ENCODE measurements at places on chromosomes 4 and X. TPM values are rescaled to one million over a fixed set of nuclear protein-coding genes. Genes with fewer than 3 reads are reported as not detected.
A peak's percentile ranks its signal among the peaks of the same experiment; 100 is the strongest.

DNA sequence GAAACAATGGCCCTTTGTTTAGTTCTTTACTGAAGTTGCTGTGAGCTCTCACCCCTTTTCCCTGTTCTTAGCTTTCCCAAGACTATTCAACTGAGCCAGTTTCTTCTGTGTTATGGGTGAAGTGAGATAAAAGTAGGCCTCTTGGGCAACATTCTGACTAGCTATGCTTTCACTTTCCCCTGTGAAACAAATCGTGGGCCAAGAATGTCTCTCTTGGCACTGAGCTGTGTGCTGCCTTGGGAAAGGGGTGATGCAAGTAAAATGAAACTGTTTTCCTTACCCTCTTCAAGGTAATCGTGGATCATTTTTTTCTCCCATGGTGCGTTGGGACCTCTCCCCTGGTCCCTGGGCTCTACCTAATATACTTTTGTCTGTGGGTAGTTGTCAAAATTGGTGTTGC, 653.9 kb upstream of the MAGEB2 start:
- DNase-seq = no peak

DNA sequence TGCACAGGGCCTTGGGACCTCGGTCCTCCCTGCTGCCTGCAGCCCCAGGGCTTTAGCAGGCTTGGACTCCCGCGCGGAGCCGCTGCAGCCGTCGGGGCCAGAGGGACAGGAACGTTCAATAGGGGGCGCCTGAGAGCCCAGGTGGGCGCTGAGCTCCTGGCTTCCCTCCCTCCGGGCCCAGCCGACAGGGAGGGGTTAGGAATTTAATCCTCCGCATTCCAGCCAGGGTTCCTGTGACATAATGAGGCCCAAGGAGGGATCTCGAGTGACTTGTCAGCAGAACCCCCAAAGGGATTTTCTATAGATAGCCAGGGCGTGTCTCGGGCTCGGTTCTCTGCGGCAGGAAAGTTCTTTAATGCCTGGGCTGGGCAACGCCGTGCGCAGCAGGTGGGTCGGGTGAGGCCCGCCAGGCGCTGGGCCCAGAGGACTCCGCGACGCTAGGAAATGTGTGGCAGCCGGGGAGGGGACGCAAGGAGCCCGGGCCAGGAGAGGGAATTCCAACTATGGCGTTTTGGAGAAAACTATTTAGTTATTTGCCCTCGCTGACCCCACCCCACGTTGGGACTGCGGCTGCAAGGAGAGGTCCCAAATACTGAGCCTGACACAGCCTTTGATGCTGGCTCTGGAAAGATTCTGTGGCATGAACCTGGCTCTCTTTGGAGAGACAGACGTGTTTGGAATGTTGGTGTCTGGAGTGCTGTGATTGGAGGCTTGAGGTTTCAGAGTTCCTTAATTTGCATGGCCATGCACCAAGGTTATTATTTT, 285.2 kb upstream of the GATB start:
- DNase-seq = peak; percentile 28

GRCh38 chr4:72971572-72971971, 97.9 kb downstream of the COX18 start:
- DNase-seq = no peak

- no peak for DNase-seq
Measured at GRCh38 chrX:95678679-95679078, 1006.0 kb upstream of the DIAPH2 start.

- DNase-seq = no peak
Measured at GRCh38 chr4:169047956-169048355, 37.9 kb upstream of the CBR4 start.

GRCh38 chrX:40012868-40013265, 84.9 kb downstream of the BCOR start:
- DNase-seq = peak; percentile 59

The BEX1 gene
- polyA plus RNA-seq = not detected

The MAGEE1 gene
- 0.34 TPM for polyA plus RNA-seq

Measured in psoas muscle (tissue), 8 donors.